Activated T-cell treated with anti-CD3 and anti-CD28 coated beads, Interleukin-2, amount 50 U/mL, for 1 hour (primary cell): ENCODE measurements at places on chromosomes 2 and 18.

GRCh38 chr2:154565433-154565832, 133.1 kb upstream of the KCNJ3 start:
- DNase-seq, result no peak

DNA sequence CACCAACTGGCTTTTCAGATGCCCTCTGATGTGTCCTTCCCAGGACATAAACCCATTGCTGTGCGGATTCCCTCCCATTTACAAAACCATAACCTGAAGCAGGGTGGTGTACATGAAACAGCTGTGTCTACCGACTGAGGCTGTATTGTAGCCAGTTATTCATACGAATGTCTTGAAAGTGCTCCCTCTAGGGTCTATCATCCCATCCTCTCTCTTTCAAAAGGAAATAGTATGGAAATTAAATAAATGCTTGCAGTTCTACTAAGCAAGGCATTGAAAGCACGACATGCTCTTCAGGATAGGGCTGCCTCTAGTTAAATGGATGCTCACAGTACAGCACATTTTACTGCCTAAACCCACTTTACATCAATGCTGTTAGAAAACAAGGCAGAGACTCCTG, 112.2 kb upstream of the PXDN start:
- DNase-seq, result no peak

DNA sequence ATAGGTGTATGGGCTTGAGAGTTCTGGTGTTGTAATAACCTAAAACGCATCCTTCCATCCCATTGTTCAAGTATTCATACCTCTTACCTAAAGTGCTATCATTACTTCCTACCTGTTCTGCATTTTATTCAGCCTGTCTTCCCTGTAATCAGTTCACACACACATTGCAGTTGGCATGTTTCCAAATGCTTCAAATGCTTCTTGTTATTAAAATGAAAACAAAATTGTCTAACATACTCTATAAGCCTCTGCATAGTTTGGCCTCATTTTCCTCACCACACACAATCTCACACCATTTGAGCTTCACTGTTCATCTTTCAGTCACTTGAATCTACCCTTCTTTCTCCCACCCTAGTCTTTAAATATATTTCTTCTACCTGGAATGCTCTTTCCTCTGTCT, 1178.2 kb upstream of the NRXN1 start:
- DNase-seq, result no peak

- DNase-seq, result no peak
Observed at GRCh38 chr2:55865096-55865835, 58.3 kb downstream of the EFEMP1 start.

GRCh38 chr18:3877678-3878077, 427.7 kb downstream of the TGIF1 start:
- no peak for DNase-seq

DNA sequence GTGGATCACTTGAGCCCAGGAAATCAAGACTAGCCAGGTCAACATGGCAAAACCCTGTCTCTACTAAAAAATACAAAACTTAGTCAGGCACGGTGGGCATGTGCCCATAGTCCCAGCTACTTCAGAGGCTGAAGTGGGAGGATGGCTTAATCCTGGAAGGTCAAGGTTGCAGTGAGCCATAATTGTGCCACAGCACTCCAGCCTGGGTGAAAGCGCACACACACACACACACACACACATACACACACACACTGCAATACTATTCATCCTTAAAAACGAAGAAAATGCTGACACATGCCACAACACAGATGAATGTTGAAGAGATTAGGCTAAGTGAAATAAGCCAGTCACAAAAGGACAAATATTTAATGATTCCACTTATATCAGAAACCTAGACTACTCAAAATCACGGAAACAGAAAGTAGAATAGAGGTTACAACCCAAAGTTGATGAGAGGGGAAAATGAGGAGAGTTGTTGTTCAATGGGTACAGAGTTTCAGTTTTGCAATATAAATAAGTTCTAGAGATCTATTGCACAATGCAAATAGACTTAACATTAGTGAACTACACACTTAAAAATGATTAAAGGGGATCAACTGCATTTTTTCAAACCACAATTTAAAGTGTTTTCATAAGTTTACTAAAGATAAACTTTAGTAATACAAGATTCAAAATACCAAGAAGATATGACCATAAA, 114.5 kb downstream of the USP34 start:
- DNase-seq, result no peak

DNA sequence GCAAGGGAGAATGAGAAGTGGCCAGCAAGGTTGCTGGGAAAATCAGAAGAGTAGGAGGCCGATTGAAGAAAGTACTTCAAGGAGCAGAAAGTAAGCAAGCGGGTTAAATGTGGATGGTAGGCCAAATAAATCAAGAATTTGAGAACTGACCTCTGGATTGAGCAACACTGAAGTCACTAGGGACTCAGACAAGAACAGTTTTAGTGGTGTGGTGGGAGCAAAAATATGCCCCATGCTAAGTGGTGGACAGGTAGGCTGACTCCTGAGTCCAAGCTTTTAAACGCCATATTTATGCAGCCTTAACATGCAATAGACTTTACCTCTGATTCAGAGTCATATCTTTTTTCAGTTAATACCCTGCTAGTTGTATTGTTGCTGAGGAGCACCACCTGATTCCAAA, 4.5 kb downstream of the TRABD2A start:
- DNase-seq, result no peak

GRCh38 chr2:134917360-134917865, 1.2 kb upstream of the CCNT2 start:
- DNase-seq, result peak; percentile 35

DNA sequence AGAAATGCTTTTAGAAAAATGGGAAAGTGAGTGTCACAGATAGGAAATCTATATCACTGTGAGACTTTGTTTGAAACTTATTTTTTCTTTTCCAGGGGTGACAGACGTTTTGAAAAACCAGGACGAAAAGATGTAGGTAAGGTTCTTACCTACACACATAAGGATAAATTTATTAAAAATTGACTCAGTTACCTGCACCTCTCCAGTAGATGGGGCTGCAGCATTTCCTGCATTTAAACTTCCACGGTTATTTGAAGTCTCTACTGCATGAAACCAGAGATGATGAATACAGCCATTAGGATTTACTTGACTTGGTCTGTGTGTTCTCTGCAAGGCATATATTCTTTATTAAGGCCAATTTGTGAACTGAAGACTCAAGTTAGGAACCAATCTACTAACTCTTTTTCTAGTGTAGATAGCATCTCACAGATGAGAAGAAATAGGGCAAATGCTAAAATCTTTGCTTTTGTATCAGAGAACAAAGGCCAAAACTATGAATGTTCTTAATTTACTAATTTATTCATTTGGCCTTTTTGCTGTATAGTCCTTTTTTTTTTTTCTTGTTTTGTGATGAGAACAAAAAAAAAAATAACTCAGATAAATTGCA, 15.0 kb downstream of the KCNJ13 start:
- no peak for DNase-seq

- DNase-seq, result no peak
Observed at GRCh38 chr18:24516261-24516660, 55.8 kb downstream of the HRH4 start.

- no peak for DNase-seq
Observed at GRCh38 chr2:153047220-153047619, 328.8 kb downstream of the ARL6IP6 start.

DNA sequence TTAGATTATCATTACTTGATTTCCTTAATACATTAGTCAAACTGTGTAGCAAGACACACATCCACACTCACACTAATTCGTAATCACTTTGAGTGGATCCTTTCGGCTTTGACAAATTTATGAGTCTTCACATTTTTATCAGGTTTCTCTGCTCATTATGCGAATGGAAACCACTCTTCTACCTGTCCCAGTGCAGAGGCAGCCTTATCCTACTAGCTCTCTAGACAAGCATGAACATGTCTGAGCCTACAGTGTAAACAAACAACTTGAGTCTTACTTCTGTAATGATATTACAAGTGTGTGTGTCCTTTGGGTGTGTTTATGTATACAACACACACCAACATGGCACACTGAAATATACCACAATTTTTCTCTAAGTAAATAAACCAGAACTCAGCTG, 361.9 kb upstream of the CHST9 start:
- no peak for DNase-seq

DNA sequence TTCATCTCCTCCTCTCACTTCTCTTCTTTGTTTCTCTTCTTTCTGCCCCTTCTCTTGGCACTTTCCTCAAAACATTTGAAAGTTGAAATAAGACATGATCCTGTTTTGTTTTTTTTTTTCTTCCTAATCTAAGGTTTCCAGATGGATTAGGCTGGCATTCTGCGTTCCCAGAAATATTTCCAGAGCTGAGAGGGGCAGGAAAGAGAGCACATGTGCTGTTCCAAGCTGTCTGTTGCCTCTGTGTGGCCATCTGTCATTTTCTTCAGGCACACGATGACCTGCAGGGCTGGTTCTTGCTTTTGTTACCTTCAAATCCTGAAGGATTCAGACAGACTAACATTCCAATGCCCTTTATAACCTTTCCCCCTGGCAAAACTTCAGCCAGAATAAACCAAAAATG, 142.9 kb downstream of the RNF144A start:
- no peak for DNase-seq

DNA sequence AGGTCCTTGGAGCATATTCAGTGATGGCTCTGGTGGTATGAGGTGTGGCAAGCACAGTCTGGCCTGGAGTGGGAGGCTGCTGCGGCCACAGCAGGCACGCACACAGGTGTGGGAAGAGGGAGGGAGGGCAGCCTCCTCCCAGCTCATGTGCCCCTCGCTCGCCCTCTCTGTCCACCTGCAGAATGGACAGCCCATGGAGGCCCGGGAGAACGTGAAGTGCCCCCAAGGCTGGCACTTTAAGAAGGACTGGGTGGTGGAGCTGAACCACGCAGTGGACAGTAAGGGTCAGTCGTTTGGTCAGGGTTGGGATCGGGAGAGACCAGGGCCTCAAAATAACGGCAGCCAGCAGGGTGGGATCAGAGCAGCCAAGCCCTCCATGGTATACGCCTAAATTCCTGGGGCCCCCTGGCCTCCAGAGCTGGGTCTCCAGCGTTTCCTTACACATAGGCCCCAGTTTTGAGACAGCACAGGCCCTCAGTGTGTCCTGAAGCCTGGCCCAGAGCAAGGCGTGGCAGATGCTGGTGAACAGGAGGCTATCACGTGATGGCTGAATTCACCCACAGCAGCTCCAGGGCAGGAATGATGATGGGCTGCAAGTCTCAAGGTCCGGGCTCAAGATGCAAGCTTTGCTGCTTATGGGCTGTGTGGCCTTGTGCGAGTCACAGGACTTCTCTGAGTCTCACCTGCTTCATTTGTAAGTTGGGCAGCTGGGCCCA, 47.9 kb downstream of the FER1L5 start:
- DNase-seq, result no peak
